Activated naive CD8-positive, alpha-beta T cell treated with anti-CD3 and anti-CD28 coated beads, Interleukin-2, amount 10 ng/mL, durations not matched to agents 7 days and 5 days (primary cell): ENCODE measurements at places on chromosomes 4 and X. TPM values are rescaled to one million over a fixed set of nuclear protein-coding genes. Genes with fewer than 3 reads are reported as not detected.
A peak's percentile ranks its signal among the peaks of the same experiment; 100 is the strongest.

The F8A2 gene
- total RNA-seq: not detected

The MXRA5 gene
- total RNA-seq: not detected

The MAGEB10 gene
- not detected for total RNA-seq

The USP27X gene
- total RNA-seq: 3.5 TPM

DNA sequence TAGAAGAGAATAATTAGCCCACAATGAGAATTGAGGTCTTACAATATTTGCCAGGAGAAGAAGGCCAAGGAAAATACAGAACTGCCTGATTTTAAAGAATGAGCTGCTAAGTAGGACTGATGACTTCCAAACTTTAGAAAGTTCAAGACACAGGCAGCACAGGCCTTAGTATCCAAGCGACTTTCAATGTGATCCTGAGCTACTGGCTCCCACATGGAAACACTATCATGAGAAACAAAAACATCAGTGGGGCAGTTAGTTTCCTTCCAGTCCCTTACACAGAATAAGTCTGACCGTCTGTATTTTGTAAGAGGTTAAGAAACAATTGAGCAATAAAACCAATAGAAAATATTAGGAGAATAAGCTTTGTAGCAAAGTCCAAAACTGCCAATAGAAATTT lies 251.4 kb downstream of the COL25A1 start:
- peaks cover 6% of the 10 kb centered on the region for H3K4me1 ChIP-seq
- H3K4me3 ChIP-seq: no peak overlapping the region
- peaks cover 5% of the 10 kb centered on the region for H3K27me3 ChIP-seq

- no peaks in the 10 kb centered on the region for H3K36me3 ChIP-seq
- no peak overlapping the region for H3K27ac ChIP-seq
- H3K4me3 ChIP-seq: no peak overlapping the region
- no peak for DNase-seq
Measured at GRCh38 chrX:118702741-118703140, 24.7 kb upstream of the IL13RA1 start.

- no peak for DNase-seq
- no peaks in the 10 kb centered on the region for H3K4me1 ChIP-seq
- H3K27me3 ChIP-seq: peaks cover 3% of the 10 kb centered on the region
- no peak overlapping the region for H3K27ac ChIP-seq
- H3K36me3 ChIP-seq: no peaks in the 10 kb centered on the region
- H3K4me3 ChIP-seq: no peak overlapping the region
Measured at GRCh38 chr4:168907119-168907698, 102.8 kb downstream of the CBR4 start.

GRCh38 chr4:103424853-103425252 lies 226.7 kb upstream of the CENPE start:
- H3K36me3 ChIP-seq: no peaks in the 10 kb centered on the region
- no peaks in the 10 kb centered on the region for H3K4me1 ChIP-seq
- no peaks in the 10 kb centered on the region for H3K27me3 ChIP-seq
- DNase-seq: no peak
- no peak overlapping the region for H3K4me3 ChIP-seq

DNA sequence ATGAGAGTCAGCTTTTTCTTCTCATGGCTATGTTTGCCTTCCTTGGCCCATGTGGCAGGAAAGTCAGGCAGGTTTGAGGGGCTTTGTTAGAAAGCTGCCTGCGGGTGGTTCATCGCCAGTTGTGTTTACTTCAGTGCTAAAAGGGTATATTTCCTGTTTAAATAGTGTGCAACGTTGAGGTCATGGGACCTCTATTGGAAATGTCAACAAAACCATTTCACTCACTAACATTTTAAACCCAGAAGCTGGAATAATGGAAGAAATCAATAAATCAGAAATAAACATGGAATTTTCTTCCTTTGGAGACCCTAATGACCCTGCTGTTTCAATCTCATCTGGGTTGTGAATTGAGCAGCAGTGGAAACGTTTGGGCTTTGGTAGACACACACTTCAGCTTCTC lies 185.8 kb downstream of the ANKRD50 start:
- no peaks in the 10 kb centered on the region for H3K36me3 ChIP-seq
- DNase-seq: no peak
- no peak overlapping the region for H3K27ac ChIP-seq
- H3K4me1 ChIP-seq: no peaks in the 10 kb centered on the region
- no peaks in the 10 kb centered on the region for H3K27me3 ChIP-seq
- no peak overlapping the region for H3K4me3 ChIP-seq

- no peak overlapping the region for H3K27ac ChIP-seq
- no peaks in the 10 kb centered on the region for H3K27me3 ChIP-seq
- H3K4me3 ChIP-seq: no peak overlapping the region
- H3K36me3 ChIP-seq: no peaks in the 10 kb centered on the region
Measured at GRCh38 chr4:14022456-14022855, 394.9 kb upstream of the BOD1L1 start.

- peaks cover 11% of the 10 kb centered on the region for H3K4me1 ChIP-seq
- no peak for DNase-seq
- peak overlapping the region; percentile 51 for H3K27ac ChIP-seq
- H3K27me3 ChIP-seq: no peaks in the 10 kb centered on the region
Measured at GRCh38 chrX:119669424-119670037, 23.4 kb downstream of the SEPTIN6 start.
